ENCODE measurements at places on chromosomes 7 and 10.

DNA sequence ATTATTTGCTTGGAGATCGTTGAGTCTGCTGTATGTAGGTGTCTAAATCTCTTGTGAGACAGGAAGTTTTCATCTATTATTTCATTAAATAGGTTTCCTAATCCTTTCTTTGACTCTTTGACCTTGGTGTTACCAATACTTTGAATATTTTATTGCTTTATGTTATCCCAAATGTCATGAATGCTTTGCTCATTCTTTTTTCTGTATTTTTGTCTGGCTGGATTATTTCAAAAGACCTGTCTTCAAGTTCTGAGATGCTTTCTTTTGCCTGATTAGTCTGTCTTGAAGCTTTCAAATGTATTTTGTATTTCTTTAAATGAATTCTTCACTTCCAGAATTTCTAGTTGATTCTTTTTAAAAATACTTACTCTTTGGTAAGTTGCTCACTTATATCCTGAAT is 27.3 kb downstream of the UBE3C start:
- no peak for DNase-seq

DNA sequence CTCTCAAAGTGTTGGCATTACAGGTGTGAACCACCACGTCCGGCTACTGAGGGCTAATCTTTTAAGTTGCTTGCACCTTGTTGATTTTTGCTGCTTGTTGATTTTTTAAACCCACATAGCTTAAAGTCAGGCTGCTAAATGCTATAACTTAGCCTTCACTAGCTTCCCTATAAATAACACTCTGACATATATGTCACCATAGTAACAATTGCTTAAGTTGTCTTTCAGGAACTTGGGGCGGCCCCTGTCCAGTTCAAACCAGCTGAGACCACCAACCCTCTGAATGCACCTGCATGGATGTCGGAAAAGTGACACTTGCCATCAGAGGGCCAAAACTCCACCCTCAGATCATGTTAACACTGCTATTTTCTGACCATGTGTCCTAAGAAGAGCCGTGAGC is 47.3 kb downstream of the ST8SIA6 start:
- DNase-seq: no peak

GRCh38 chr10:86868353-86868752 is 89.1 kb downstream of the MMRN2 start:
- DNase-seq: no peak

- DNase-seq: no peak
Observed at GRCh38 chr10:6083523-6084475, 5.0 kb upstream of the RBM17 start.

- no peak for DNase-seq
Observed at GRCh38 chr10:90885176-90885575, 13.4 kb downstream of the RPP30 start.

GRCh38 chr10:71271662-71272055 is 47.4 kb upstream of the SLC29A3 start:
- no peak for DNase-seq

All from NCI-H748 treated with DMSO at 0.1 percent for 48 hours (cell line).